ENCODE measurements at places on chromosomes 5 and 9.

DNA sequence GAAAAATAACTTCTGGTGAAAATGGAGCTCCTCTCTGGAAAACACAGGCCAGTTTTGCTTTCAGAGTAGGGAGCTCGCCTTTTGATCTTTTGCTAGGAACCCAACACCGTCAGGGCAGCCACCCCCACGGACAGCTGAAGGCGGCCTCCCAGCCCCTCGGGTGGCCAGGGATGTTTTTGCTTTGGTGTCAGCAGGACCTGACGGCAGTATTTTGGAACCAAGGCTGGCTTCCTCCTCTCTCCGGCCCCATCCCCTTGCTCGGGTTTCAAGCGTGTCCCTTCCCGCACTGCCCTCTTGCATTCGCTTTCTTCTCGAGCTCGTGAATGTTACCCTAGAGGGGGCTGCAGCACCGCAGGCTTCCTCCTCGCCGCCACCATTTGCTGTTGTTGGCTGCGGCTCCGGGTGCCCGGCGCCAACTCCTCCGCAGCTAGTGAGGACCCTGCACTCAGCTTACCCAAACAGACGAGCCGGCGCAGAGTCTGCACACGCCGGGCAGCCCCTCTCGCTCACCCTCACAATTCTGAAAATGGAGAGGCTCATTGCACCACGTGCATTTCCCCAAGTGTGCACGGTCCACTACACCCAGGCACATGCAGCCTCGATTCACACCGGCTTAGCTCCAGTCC lies 35.5 kb upstream of the ADAMTSL1 start:
- no peaks in the 10 kb centered on the region for H3K27me3 ChIP-seq
- peaks cover 25% of the 10 kb centered on the region for H3K4me1 ChIP-seq
- no peak overlapping the region for H3K27ac ChIP-seq
- peak overlapping the region; percentile 45 for H3K4me3 ChIP-seq

DNA sequence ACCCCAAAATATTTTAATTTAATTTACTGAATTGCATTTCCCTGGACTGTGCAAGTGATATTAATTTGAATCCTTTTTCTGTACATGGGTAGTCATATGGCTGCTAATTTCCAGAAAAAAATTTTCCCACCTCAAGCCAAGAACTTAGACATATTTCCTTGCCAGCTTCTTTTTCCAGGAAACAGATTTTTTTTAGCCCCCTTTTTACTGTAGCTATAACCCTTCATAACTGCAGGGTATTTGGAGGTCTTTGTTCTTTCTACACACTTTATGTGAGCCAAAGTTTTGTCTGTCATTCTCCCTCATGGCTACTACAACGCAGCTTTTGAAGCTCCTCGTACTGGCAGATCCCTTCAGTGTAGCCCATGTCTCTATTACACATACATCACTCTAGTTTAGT lies 261.2 kb upstream of the PIK3R1 start:
- H3K27ac ChIP-seq = no peak overlapping the region
- H3K4me1 ChIP-seq = no peaks in the 10 kb centered on the region
- no peak for DNase-seq
- no peaks in the 10 kb centered on the region for H3K36me3 ChIP-seq

DNA sequence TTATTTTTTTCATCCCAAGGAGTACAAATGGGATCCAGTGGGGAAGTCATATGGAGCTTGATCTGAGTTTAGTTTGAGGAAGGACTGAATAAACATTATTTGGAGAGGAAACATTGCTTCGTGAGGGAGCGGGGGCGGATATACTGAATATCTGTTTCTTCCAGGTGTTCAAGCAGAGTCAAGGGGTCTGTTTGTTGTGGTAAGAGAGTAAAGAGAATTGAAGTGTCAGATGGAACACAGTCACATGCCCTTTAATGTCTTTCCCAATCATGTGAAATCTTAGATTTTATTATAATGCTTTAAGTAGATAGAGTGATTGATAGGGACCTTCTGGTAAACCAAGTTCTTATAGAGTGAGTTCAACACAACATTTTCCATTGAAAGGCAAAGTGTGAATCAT lies 33.7 kb downstream of the DDX46 start:
- H3K27me3 ChIP-seq = no peaks in the 10 kb centered on the region
- H3K27ac ChIP-seq = no peak overlapping the region
- peaks cover 89% of the 10 kb centered on the region for H3K36me3 ChIP-seq
- no peak for DNase-seq
- H3K4me1 ChIP-seq = no peaks in the 10 kb centered on the region

DNA sequence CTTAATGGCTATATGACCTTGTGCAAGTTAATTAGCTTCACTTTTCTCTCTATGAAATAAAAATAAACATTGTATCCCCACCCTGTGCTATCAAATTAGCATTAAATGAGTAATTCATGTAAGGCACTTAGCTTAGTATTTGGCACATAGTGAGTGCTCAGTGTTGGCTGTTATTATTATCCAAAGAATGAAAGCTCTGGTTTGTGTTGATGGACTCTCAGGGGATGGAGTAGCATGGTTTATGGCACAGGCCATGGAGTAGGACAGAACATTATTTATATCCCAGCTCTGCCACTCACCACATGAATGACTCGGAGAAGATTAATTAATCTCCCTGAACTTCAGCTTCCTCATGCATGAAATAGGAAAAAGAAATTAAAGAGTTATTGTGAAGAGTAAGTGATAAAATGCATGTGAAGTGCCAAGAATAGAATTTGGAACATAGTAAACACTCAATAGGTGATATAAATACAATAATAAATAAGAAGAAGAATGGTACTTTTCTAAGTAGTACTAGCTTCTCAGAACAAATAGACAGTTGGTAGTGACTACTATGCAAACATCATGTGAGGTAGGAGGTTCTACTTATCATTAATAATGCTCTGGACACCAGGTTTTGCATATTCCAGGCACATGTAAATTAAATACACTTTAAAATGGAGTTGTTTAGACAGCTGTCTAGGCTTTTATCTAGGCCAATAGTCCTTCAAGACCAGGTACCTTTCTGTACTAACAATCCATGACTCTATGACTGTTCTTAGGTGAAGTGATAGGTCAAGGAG lies 146.4 kb downstream of the GRIA1 start:
- H3K27ac ChIP-seq = no peak overlapping the region
- H3K4me3 ChIP-seq = no peak overlapping the region
- H3K27me3 ChIP-seq = no peaks in the 10 kb centered on the region
- no peaks in the 10 kb centered on the region for H3K36me3 ChIP-seq
- no peak for DNase-seq

DNA sequence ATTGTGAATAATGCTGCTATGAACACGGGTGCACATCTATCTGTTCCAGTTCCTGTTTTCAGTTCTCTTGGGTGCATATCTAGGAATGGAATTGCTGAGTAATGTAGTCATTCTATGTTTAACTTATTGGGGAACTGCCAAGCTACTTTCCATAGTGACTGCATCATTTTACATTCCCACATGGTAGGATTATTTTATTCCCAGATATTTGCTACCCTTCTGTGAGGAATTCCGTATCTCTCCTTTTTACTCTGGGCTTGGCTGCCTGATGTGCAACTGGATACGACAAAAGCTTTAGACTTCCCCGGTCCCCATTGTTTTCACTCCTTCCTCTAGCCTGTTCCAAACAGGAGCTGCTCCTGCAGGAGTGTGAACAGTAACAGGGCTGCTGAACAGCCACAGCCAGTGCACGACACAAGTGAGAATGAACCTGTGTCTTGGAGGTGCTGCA lies 7.2 kb downstream of the TAS2R1 start:
- H3K27me3 ChIP-seq = no peaks in the 10 kb centered on the region
- H3K4me3 ChIP-seq = no peak overlapping the region
- no peaks in the 10 kb centered on the region for H3K4me1 ChIP-seq
- H3K27ac ChIP-seq = no peak overlapping the region

DNA sequence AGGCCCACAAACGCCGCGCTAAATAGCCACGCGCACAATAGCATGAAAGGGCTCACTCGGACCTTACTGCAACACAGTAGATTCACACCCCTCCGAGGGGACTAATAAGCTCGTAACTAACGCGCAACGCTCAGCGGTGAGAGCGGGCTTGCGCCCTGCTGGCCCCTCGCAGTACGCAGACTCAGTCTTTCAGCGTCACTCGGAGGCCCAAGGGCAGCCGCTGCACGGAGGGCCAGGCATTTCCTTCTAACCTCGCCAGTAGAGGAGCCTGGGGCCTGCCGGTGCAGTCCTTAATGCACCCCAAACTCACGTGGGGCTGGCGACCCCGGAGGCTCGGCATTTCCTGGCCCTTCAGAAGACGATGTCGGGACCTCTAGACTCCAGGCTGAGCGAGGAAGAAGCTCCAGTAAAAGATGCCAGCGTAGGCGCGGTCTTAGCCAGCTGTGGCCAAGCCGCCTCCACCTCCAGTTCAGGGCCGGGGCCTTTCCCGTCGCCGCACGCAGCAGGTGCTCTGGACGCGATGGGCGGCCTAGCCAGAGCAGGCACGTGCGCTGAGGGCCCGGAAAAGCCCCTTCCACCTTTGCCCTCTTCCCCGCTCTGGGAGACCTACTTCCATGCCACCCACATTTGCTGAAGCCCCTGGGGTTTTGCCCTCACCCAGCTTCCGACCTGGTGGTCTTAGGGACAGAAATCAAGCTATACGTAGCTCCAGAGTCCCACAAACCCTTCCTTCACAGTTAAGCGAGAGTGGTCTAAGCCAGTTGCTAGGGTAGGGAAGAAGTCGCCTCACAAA lies 38.3 kb upstream of the TIFAB start:
- DNase-seq = no peak
- H3K27me3 ChIP-seq = peaks cover 43% of the 10 kb centered on the region
- H3K27ac ChIP-seq = no peak overlapping the region
- peak overlapping the region; percentile 46 for H3K4me3 ChIP-seq

DNA sequence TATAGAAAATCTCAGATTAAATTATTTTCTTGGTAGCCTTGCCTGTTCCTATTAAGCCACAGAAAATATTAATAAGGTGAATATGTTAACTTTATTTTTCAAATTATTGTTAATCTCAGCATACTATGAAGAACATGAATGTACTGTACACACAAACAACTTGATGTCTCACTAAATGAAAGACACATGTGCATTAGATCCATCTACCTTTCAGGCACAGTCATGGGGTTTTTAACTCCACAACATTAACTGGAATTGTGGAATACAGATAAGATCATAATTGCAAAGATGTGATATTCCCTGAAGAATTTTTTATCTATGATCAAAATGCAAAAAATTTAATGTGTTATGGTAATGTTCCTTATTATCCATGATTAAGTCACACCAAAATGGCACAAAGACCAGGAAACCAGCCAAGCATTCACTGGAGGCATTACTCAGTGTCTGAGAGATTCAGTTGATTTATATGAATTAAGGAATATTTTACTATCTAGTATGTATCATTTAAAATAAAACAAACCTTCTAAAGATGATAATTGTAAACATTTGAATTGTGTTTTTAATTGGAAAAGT lies 150.0 kb upstream of the VCAN start:
- H3K36me3 ChIP-seq = no peaks in the 10 kb centered on the region
- no peak for DNase-seq
- H3K27ac ChIP-seq = no peak overlapping the region

DNA sequence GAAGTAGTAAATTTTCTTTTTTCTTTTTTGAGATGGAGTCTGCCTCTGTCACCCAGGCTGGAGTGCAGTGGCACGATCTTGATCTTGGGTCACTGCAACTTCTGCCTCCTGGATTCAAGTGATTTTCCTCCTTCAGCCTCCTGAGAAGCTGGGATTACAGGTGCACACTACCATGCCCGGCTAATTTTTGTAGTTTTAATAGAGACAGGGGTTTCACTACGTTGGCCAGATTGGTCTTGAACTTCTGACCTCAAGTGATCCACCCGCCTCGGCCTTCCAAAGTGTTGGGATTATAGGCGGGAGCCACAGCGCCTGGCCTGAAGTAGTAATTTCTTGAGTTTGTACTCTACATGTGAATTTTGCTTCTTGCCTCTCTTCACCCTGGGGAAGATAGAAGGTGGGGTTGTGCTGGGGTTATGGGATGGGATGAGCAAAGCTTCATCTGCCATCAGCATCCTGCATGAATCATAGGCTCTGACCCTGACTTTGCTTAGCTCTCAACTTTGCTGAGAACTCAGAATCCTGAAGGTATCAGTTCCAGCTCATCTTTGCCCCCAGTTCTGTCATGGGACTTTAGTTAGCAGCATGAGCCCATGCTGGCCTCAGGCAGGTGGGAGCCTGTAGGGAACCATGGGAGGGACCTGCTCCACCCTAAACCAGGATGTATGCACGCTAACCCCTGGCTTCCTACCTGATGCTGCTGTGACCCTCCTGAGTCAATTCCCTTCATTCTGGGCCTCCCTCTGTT lies 9.3 kb upstream of the CCL21 start:
- no peak for DNase-seq
- H3K36me3 ChIP-seq = no peaks in the 10 kb centered on the region
- no peak overlapping the region for H3K4me3 ChIP-seq

GRCh38 chr5:175819090-175819425 lies 52.3 kb upstream of the CPLX2 start:
- H3K27ac ChIP-seq = no peak overlapping the region
- peaks cover 21% of the 10 kb centered on the region for H3K27me3 ChIP-seq
- H3K36me3 ChIP-seq = no peaks in the 10 kb centered on the region
- DNase-seq = no peak
- no peaks in the 10 kb centered on the region for H3K4me1 ChIP-seq

GRCh38 chr5:89470658-89471057 lies 587.7 kb upstream of the MEF2C start:
- no peaks in the 10 kb centered on the region for H3K4me1 ChIP-seq
- H3K27me3 ChIP-seq = no peaks in the 10 kb centered on the region
- no peak for DNase-seq
- H3K4me3 ChIP-seq = no peak overlapping the region

DNA sequence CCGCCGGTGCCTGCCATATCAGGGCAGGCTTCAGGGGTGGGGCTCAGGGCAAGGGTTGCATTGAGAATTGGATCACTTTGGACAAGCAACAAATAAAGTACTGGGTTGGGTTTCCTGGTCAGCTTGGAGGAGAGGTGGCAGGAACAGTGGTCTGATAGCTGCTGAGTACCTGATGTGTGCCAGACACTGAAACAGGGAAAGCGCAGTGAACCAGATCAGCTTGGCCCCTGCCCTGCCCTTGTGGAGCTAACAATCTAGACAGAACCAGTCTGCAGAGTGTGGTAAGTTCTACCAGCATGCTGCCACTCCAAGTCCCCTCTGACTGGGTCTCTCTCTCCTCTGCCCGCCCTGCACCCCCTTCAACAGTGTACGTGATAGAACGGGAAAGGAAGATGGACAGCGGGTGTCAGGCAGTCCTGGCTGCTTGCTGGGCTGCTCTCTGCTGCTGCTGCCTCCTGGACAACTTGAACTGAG lies 53.4 kb downstream of the CYSTM1 start:
- H3K36me3 ChIP-seq = peaks cover 2% of the 10 kb centered on the region
- H3K27me3 ChIP-seq = no peaks in the 10 kb centered on the region
- H3K4me3 ChIP-seq = no peak overlapping the region
- H3K4me1 ChIP-seq = no peaks in the 10 kb centered on the region
